ENCODE measurements at places on chromosomes 13 and 19.

DNA sequence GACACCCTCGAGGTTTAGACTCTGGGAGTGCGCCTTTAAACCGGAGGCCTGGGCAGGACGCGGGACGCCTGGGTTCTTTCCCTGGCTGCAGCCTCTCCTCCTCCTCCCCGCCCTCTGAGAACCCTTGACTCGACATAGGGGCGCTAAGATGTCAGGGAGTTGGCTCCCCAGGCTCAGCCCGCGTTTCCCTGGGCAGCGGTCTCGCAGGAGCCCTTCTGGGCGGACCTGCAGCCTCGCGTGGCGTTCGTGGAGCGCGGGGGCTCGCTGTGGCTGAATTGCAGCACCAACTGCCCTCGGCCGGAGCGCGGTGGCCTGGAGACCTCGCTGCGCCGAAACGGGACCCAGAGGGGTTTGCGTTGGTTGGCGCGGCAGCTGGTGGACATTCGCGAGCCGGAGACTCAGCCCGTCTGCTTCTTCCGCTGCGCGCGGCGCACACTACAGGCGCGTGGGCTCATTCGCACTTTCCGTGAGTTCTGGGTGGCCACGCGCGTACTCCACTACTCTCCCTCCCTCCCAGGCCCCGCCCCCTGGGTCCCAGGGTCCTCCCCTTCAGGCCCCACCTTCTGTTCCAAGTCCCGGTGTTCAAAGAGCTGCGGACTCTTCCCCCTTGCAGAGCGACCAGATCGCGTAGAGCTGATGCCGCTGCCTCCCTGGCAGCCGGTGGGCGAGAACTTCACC lies 1.3 kb downstream of the ICAM5 start:
- DNase-seq: no peak

DNA sequence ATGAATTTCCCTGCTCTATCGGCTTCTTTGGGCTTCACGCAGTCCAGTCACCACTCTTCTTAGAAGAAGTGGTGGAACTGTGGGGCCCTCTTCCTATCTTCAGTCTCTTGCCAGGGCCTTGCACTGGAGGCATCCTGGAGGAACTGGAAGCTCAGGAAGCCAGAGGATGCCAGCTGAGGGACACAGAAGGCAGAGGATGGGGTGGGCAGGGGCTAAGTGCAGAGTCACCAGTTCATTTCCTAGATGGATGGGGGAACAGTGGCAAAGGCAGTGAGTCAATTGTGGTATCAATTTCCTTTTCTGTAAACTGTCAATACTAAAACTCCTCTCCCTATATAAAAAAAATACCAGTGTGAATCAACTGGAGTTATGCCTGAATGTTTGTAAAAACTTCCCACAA lies 419.7 kb downstream of the KLF12 start:
- DNase-seq: no peak

- no peak for DNase-seq
These were observed 6.8 kb upstream of the GRIN3B start for GRCh38 chr19:993361-993830.

- DNase-seq: no peak
These were observed 37.2 kb upstream of the MATK start for GRCh38 chr19:3823350-3823713.

Measured in smooth muscle cell of the brain vasculature (primary cell).